ENCODE measurements at places on chromosomes 11 and 22.

GRCh38 chr11:44372989-44373388, 63.0 kb upstream of the ALX4 start:
- no peak for DNase-seq

- no peak for DNase-seq
These were observed 56.5 kb upstream of the SHISAL1 start for GRCh38 chr22:44369293-44369661.

- no peak for DNase-seq
These were observed 234.8 kb downstream of the CADM1 start for GRCh38 chr11:115269191-115269950.

- DNase-seq: no peak
These were observed 380.6 kb downstream of the BRD1 start for GRCh38 chr22:49446759-49447710.

DNA sequence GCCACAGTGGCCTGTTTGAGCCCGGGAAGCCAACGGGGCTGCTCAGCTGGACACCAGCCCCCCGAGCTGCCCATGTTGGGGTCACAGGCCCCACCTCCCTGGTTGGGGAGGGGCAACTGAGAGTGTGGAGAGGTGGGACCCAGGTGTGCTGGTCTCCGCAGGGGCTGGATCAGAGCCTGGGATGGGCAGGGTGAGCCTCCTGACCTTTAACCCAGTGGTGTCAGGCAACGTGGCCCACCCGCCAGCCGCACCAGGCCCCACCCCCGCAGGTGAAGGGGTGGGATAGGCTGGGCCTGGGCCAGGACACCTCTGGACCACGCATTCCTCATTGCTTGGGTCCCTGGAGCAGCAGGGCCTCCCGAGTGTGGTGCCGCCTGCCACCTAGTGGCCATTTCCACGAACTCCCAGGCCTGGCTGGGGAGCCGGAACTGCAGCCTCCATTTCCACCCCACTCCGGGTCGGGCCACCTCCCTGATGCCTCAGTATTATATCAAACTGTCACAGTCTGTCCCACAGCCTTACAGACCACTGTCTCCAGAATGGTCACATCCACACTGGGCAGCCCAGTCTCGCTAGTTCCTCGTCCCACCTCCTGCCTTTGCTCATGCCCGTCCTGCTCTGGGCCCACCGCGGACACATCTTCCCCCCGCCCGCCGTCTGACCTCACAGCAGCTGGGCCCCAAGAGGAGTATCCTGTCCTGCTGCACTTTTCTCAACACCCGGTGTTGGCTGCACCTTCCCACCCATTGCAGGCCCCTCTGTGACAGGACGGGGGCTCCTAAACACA, 13.3 kb upstream of the PPP6R3 start:
- no peak for DNase-seq

- DNase-seq: no peak
These were observed 921 bp downstream of the C1QTNF5 start for GRCh38 chr11:119339589-119340334.

DNA sequence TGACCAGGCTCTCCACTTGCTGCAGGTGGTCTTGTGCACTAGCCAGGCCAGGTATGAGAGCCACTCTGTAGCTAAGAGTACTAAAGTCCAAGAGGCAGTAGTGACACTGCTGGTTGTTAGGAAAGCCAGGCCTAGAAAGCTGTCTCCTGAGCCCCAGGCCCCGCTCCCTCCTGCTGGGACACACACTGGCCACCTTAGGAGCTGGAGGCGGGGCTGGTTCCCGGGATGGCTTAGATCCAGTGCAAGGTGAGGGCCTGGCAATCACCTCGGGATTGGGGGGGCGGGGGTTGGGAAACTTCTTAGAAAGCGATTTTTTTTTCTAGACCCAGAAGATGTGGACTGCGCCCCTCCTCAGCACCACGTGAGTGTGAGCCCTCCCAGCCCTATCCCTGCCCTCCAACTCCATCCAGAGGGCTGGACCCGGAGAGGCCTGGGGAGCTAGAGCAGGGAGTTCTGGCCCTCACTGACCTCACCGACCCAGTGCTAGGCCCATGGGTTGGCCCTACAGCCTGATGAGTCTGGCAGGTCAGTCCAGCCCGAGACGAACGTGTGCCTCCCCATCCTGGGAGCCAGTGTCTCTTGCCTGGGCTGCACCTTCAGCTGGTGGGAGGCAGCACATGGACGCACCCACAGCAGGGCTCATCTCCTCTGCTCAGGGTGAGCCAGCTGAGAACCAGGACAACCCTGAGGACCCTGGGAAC, 18.1 kb downstream of the SLC37A2 start:
- DNase-seq: no peak

- DNase-seq: no peak
These were observed 42.2 kb downstream of the PDE2A start for GRCh38 chr11:72631806-72632731.

DNA sequence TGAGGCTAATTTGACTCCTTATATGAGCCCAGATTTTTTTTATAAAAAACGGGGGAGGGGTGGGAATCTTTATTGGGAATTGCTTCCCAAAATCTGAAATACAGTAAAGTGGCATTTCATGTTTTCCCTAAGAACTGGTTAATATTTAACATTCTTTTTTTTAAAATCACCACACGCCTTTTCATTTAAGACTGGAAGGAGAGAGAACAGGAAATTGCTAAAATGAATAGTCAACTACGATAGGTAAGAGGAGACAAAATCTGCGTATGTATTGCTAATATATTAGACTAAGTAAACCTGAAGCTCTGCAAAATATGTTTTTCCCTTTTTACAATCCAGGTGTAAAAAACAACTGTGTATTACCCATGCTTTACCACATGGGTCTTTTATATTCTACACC, 57.0 kb downstream of the SOX6 start:
- no peak for DNase-seq

- DNase-seq: no peak
These were observed 22.8 kb upstream of the TP53AIP1 start for GRCh38 chr11:128965485-128965884.

DNA sequence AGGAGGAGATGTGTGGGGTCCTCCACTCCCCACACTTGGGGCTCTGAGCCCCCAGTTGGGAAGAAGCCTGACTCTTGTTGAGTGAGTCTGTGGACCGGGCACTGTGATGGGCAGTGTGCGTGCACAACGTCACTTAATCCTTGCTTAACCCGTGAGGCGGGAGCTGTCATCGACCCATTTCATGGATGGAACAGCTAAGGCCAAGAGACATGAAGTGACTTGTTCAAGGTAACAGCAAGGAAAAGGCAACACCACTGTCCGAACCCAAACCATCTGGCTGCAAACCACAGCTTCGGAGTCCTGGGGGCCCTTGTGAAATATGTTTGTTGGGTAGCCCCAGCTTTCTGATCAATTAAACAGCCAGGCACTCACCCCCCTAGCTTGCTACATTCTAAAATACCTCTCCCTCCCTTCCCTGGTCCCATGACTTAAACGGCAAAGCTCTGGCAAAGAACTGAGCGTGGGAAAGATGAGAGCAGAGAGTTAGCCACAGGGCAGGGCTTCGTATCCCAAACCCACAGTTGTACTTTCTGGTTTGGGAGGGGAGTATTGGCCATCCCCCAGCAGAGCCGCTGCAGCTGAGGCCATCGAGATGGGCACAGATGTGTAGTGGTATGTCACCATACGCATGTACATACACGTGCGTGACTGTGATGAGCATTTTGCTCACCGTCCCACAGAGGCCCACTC, 26.3 kb downstream of the FADS2 start:
- no peak for DNase-seq

DNA sequence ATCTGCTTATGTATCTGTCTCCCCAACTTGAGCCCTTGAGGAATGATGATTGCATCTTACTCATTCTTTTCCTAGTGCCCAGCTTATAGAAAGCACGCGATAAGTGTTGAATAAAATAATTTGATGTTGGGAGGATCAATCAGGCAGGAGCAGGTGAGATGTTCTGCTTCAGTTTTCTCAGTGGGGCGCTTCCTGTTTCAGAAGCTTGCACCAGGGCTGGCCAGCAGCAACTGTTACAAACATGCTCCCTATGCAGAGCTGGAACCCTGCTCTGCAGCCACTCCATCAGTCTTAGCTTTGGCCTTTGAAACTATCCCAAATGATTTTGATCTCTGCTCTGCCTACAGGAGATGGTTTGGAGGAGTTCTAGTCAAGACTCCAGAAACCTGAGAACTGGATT, 3.9 kb downstream of the ENDOD1 start:
- no peak for DNase-seq

- DNase-seq: no peak
These were observed 16.5 kb upstream of the ETS1 start for GRCh38 chr11:128603752-128604414.

DNA sequence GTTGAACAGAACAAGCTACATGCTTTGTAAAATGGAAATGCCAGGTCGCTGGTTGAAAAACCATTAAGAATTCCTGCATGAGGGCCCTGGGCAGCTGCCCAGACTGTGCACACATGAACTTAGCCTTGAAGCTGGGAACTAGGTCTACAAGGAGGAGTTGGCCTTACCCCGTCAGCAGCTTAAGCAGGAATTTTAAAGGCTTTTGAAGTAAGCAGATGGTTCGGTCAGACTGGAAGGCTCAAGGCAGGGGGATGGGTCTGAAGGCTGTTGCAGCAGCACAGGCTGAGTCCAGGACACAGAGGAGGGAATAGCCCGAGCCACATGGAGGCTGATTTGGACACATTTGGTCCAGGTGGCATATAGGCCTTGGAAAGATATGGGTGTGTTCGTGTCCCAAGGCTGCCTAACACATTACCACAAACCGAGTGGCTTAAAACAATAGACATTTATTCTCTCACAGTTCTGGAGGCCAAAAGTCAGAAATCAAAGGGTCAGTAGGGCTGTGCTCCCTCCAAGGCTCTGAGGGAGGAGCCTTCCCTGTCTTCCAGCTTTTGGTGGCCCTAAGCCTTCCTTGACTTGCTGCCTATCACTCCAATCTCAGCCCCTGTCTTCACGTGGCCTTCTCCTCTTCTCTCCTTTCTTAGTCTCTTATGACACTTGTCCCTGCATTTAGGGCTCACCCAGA, 11.6 kb downstream of the LIF start:
- DNase-seq: peak; percentile 97

DNA sequence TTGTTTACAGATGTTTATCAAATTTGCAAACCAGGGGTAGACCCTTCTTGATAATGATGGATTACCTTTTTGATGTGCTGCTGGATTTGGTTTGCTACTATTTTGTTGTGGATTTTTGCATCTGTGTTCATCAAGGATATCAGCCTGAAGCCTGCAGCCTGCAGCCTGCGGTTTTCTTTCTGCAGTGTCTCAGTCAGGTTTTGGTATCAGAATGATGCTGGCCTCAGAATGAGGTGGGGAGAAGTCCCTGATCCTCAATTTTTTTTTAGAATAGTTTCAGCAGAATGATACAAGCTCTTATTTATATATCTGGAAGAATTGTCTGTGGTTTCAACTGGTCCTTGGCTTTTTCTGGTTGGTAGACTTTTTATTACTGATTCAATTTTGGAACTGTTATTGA, 19.7 kb upstream of the RAB38 start:
- no peak for DNase-seq

- DNase-seq: no peak
These were observed 610.0 kb upstream of the CADM1 start for GRCh38 chr11:116114198-116114651.

- DNase-seq: peak; percentile 63
These were observed 6.0 kb downstream of the C11orf68 start for GRCh38 chr11:65912845-65913244.

DNA sequence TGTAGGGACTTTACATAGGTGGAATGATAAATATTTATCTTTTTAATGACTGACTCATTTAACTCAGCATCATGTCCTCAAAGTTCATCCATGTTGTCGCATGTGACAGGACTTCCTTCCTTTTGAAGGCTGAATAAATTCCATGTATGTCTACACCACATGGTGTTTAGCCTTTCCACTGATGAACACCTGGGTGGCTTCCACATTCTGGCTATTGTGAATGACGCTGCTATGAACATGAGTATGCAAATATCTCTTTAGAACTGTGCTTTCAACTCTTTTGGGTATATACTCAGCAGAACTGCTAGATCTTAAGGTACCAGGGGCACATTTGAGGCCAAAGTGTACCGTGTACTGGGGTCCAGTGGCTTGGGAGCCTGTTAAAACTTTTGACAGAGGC, 24.1 kb downstream of the LARGE1 start:
- DNase-seq: no peak

GRCh38 chr22:23793326-23793725, 6.6 kb downstream of the SMARCB1 start:
- DNase-seq: no peak

- DNase-seq: no peak
These were observed 100.2 kb upstream of the ANO1 start for GRCh38 chr11:69977951-69978350.

- DNase-seq: no peak
These were observed 158.4 kb downstream of the TEAD1 start for GRCh38 chr11:12832480-12833224.

DNA sequence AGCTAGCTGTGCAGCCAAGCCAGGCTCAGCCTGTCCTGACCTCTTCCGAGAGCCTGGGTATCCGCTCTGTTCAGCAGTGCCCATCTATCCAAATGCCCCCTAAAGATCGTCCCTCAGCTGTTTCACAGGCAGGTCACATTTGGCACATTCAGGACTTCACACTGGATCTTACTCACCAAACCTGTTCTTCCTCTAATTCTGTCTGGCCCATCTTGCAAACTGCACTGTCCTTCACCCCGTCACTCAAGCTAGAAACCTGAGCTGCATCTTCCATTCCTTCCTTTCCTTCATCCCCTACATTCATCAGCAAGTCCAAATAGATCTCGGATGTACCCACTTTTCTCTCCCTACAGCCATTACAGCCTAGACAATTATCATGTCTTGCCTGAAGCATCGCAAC, 60.7 kb upstream of the CSNK2A3 start:
- no peak for DNase-seq

- DNase-seq: no peak
These were observed 1558.6 kb upstream of the RAG2 start for GRCh38 chr11:38156495-38157146.

GRCh38 chr22:26822313-26822712, 164.9 kb downstream of the MIAT start:
- DNase-seq: no peak

DNA sequence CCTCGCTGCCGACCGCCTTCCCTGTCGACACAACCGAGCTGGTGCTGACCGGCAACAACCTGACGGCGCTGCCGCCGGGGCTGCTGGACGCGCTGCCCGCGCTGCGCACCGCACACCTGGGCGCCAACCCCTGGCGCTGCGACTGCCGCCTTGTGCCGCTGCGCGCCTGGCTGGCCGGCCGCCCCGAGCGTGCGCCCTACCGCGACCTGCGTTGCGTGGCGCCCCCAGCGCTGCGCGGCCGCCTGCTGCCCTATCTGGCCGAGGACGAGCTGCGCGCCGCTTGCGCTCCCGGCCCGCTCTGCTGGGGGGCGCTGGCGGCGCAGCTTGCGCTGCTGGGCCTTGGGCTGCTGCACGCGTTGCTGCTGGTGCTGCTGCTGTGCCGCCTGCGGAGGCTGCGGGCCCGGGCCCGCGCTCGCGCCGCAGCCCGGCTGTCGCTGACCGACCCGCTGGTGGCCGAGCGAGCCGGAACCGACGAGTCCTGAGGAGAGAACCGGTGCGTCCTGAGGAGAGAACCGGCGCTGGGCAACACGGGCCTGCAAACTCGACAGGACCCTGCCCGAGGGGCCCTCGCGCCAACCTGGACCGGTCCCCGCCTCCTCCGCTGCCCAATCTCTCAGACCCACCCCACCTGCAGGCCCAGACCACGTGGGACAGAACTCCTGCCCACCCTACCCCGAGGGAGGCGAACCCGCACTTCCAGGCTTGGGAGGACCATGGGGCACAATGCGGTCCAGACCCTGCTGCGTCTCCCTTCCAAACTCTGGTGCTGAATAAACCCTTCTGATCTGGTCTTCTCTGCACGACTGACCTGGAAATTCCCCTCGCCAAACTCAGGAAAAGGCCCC, 866 bp downstream of the GP1BB start:
- DNase-seq: peak; percentile 14

- no peak for DNase-seq
These were observed 1075.9 kb downstream of the BRD1 start for GRCh38 chr22:48751539-48752437.

GRCh38 chr11:66146074-66146473, 76.0 kb downstream of the PACS1 start:
- no peak for DNase-seq

Data from astrocyte (in vitro differentiated cells and primary cell).